NCI-H446 (cell line): ENCODE measurements at places on chromosomes 1 and 21.

GRCh38 chr1:22101995-22102394 is 40.9 kb downstream of the WNT4 start:
- DNase-seq: no peak

DNA sequence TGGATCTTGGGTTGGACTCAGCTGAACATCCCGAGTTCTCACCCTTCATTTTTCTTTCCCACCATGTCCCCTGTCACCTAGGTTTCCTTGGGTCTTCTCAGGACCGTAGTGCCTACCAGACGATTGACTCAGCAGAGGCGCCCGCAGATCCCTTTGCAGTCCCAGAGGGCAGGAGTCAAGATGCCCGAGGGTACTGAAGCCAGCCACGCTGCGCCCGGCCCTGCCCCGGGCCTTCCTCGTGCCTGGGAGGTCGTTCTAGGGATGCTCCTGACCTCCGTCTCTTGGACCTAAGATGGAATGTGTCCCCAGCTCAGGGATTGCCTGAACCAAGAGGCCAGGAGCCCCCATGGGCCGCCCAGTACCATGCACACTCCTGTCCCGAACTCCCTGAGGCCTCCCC is 12.0 kb upstream of the C1orf167 start:
- no peak for DNase-seq

DNA sequence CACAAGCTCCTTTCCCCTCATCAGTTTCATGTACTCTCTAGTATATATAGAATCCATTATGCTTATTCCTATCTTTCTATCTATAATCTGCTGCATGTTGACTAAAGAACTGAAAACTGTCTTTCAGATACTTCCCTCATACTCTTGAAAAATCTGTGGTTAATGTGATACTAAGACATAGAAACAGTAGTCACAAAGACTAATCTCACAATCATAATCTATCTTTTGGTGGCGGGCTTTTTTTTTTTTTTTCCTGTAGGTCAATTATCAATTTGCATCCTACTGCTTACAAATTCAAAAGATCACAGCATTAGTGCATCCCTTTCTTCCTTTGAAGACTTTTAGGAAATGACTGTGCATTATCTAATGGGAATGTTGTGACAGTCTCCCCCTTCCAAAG is 4.7 kb downstream of the UBR4 start:
- DNase-seq: no peak

GRCh38 chr1:23559985-23560741 is 862 bp upstream of the ID3 start:
- DNase-seq: no peak

- DNase-seq: no peak
Observed at GRCh38 chr1:18032172-18032859, 75.3 kb upstream of the IGSF21 start.

GRCh38 chr1:36177589-36178431 is 21.9 kb downstream of the MAP7D1 start:
- DNase-seq: no peak

DNA sequence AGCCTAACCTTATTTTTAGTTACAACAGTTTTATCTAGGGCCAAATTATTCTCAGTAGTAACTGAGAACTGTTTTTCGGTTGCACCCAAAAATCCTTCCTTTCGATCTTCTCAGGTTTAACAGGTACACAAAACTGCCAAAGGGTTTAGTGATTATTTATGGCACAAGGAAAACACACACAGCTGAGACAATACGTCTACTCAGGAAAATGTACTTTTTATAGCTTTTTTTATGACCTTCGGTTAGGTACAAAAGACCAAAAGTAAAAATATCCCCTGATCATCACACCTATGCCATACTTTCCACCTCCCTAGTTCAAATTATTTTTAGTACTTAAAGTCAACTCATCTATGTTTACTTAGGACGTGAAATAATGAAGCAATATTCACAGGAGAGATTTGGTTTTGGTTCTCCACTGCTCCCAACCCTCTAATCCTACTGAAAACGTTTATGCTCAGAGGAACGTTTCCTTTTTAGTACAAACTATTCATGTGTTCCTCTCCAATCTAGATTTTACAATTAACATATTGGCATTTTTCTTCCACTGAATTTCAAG is 48.7 kb downstream of the TTLL7 start:
- DNase-seq: no peak
